Mesothelial cell of epicardium (in vitro differentiated cells): ENCODE measurements at places on chromosomes 7 and 10.

GRCh38 chr7:292226-292625 is 2.3 kb downstream of the FOXL3 start:
- DNase-seq, result no peak

GRCh38 chr10:55628260-55628701 is 732.8 kb downstream of the ZWINT start:
- DNase-seq, result peak; percentile 64

DNA sequence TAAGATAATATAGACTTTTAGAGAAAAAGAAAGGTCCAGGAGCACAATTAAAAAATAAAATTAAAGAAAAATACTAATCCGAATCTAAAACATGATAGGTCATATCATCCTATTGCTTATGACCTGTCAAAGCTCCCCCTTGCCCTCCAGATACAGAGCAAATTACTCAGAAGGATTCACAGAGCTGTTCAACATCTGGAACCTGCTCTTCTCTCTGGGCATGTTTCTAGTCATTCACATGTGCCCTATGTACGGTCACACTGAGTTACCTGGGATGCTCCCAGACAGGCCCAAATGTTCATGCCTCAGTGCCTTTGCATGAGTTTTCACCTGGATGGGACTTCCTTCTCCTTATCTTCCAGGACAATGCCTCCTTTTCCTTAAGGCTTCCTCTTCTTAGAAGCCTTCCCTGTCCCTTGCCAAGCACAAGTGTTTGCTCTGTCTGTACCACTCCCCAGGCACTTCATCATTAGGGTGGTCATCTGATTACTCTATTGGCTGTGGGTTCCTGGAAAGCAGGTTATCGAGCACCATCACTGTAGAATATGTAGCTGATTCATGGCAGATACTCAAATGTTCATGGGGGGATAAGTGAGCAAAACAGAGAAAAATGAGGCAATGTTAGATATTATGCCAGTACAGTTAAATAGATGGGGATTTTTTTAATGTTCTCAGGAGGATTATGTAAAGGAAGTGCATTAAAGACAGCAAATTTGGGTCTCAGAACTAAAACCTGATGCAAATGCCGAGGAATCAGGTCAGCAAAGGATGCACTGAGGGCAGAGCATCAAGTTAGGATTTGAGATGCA is 12.0 kb upstream of the AOAH start:
- no peak for DNase-seq

- no peak for DNase-seq
Measured at GRCh38 chr7:88492153-88492552, 185.5 kb upstream of the STEAP4 start.

DNA sequence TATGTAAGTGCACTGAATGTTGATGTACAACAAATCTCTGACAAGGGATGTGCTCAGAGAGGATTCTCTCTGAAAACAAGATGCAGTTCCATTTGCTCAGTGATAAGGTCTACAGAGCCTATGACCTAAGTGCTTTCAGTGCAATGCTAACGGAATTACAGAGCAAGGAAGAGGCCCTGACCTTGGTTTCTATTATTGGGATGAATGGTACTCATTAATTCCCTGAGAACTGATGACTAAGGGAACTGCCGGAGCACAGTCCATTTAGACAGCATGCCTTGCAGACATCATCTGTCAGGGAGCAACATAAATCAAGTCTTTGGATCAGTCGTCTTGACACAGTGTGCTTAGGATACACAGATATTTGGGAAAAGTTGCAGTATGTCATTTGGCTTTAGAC is 340.8 kb downstream of the PHTF2 start:
- no peak for DNase-seq

GRCh38 chr10:121157998-121158397 is 306.8 kb downstream of the WDR11 start:
- DNase-seq, result no peak

DNA sequence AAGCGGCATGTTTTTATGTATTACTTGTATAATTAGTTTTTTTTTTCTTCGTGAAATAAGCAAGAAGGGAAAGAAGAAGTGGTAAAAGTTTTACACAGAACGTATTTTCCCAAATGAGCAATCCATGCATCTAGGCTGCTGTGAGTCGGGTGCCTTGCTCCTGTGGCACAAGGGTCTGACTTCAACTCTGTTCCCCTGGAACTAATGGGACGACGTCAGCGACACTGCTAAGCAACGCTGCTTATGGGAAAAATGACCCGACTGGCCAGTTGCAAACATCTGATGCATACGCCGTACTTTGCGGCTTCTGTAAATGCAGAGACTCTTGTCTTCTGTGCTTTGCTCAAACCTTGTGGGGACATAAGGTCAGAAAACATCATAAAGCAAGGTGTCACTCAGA is 66.3 kb downstream of the MPP7 start:
- DNase-seq, result no peak
